Activated CD8-positive, alpha-beta T cell treated with anti-CD3 and anti-CD28 coated beads for 36 hours (primary cell): ENCODE measurements at places on chromosomes 16 and 17.

- DNase-seq: no peak
These were observed 2.6 kb downstream of the SLC16A6 start for GRCh38 chr17:68288375-68288774.

- peak; percentile 64 for DNase-seq
These were observed 35.6 kb downstream of the RPA1 start for GRCh38 chr17:1865252-1866037.

DNA sequence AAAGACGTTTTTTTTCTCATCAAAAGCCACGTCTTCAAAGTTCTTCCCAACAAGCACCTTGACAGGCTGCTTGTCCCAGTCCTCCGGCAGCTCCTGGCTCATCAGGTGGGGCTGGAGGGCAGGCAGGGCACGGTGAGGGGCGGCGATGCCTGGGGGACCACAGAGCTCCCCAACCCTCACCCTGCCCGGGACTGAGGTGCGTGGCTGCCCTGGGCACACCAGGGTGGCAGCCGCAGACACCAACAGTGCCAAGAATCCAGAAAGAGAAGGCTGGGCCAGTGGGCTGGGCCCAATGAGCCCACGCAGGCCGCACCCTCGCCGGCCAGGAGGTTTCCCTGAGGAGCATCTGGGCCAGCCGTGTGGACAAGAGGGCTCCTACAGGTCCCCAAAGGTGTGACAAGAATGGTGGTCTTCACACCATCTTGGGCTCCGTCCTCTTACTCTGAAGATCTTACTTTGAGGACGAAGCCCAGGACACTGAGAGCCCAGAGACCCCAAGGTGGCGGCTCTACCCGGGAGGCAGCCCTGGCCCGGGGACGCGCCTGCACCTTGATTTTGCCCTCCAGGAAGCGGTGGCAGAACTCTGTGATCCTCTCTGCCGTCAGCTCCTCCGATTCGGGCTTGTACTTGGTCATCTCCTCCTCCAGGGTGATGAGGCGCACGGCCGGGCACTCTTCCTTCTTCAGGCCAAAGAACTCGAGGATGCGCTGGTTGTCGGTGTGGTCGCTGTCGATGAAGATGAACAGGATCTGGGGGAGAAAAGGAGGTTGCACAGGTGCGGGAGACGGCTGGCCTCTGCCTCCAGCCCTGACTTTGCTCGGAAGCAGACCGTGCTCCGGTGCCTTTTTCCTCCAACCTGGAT lies 11.3 kb upstream of the PPP1R27 start:
- no peak for DNase-seq

- DNase-seq: peak; percentile 20
These were observed 5.1 kb downstream of the KRT222 start for GRCh38 chr17:40659911-40660310.
